Stomach (tissue), 19 donors: ENCODE measurements at places on chromosomes 5 and 9.

DNA sequence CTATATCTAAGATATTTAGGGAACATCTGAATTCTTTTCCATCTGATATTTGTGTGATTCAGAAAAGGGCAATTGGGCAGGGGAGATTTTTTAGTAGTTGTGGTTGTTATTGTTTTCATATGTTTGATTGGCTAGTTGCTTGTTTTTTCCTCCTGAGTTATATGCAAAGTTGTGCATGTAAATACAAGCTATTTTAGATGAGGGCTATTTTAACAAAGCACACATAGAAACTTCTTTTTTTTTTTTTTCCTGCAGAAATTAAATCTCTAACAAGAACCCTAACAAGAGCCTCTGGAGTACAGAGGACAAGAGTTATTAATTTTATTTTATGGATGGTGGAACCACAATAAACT lies 559.1 kb downstream of the CETN3 start:
- DNase-seq = no peak

- peak; percentile 52 for DNase-seq
Observed at GRCh38 chr9:133914442-133915342, 77.4 kb downstream of the VAV2 start.

- DNase-seq = no peak
Observed at GRCh38 chr9:84151236-84151635, 170.6 kb downstream of the RMI1 start.

GRCh38 chr9:91935805-91936514 lies 14.1 kb downstream of the ROR2 start:
- peak; percentile 20 for DNase-seq

GRCh38 chr9:93662952-93663572 lies 86.7 kb downstream of the PHF2 start:
- DNase-seq = no peak

- DNase-seq = peak; percentile 29
Observed at GRCh38 chr9:113738893-113739604, 137.1 kb upstream of the ZNF618 start.

DNA sequence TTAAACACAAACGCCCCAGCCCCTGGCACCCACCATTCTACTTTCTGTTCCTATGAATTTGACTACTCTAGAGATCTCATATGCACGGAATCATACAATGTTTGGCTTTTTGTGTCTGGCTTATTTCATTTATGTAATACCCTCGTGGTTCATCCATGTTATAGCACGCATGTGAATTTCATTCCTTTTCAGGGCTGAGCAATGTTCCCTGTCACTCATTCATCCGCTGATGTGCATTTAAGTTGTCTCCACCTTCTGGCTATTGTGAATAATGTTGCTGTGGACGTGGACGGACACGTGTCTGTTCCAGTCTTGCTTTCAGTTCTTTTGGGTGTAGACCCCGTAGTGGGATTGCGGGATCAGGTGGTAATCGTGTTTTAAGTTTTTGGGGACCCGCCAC lies 79.9 kb upstream of the BARHL1 start:
- no peak for DNase-seq

- DNase-seq = no peak
Observed at GRCh38 chr9:17783227-17783626, 204.4 kb downstream of the SH3GL2 start.

DNA sequence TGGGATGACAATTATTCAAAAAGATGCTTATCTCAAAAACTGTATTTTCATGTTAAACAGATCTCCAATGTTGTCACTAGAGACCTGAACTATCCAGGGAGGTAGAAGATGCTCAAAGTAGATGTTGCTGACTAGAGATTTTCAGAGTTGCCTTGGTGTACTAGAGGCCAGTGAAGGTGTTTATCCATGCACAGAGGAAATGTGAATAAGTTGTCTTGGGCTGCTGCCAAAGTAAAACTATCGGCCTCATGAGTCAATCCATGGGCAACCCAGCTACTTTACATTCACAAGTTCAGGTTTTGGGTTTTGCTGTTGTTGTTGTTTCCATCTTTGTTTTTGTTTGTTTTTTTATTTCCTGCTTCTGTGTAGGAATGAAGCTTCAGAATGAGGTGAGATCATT lies 141.1 kb upstream of the RANBP3L start:
- DNase-seq = peak; percentile 38

DNA sequence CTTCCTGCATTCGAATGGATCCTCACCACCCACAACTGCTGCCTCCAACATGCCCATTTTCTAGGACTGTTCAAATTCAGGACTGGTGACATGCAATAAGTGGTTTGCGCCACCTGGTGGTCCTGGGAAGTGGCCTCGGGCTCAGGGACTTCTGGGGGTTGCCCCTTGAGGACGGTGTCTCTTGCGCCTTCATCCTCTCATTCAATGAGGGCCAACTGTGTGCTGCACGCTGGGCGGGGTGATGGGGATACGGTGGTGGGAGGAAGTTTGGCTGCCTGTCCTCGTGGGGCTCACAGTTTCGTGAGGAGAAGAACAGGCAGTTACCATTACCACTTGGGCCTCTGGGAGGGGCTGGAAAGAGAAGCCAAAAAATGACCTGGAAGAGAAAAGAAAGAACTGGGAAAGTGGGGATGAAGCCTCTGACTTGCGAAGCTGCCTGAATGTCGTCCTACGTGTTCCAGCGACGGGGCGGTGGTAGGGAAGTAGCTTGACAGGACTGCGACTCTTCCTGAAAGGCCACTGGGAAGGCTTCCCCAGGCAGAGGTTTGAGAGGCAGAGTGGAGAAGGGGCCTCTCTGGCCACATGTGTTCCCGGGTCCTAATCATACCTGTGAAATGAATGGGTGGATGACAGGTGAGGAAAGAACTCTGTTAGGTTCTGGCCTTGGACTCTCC lies 49.0 kb downstream of the PSD2 start:
- DNase-seq = peak; percentile 78

GRCh38 chr5:171693412-171693811 lies 92.2 kb upstream of the SMIM23 start:
- DNase-seq = no peak

DNA sequence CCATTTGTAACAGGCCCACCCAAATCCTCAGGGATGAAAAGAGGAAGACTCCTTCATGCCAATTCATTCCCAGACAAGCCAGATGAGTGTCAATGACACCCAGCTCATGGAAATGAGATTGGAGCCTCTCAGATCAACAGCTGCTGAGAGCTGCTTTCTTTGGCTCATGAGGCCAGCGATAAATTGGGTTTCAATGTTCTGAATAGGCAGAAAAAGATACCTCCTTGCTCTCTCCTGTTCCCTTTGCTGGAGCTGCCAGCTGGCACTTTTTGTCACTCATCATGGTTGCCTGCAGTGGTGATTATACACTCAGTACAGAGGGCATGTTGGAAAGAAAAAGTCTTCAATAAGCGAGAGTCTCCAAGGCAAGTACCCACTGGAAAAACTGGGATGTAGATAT lies 47.1 kb downstream of the SH3RF2 start:
- no peak for DNase-seq

DNA sequence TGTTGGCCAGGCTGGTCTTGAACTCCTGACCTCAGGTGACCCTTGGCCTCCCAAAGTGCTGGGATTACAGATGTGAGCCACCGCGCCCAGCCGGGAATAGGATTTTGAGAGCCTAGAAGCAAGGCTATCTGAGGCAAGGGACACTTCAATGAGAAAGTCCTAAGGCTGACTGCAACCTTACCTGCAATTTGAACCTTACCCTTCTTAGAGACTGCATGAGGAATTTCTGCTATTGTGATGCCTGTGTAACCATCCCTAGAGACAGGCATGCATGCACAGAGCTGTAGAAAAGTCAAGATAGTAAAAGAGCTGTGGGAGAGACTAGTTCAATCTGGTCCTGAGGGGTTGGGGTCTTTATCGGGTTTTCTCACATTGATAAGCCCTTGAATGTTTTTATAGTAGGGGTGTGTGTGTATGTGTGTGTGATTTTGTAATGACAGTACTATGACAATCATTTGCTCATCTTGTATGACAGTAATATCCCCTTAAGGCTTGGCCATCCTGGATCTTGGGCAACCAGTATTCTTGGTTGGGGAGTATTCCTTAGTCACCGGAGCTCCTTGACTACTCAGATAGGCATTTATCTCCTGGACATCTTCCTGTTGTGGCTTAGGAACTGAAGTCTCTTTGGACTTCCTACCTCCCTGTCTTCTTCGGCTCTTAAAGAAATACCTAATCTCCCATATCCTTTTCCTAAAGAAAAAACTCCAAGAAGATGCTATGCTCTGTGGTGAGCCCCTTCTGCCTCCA lies 11.2 kb downstream of the DNAJB5 start:
- no peak for DNase-seq

DNA sequence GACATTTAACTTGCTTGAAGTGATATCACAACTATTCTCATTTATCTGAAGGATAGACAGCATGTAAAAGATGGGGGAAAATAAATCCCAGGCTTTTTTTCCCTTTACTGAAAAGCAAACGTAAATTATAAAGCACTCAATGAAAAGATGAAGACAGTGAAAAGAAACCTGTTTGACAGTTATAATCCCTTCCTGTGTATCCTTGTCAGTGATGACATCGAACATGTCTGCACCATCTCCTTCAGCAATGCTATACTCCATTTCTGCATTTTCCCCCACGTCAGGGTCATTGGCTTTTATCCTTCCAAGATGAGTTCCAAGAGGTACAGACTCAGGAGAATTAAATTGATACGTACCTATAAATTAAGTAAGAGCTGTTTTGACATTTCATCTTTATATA lies 134.9 kb downstream of the CDH9 start:
- DNase-seq = no peak

- DNase-seq = no peak
Observed at GRCh38 chr5:53671447-53671846, 111.0 kb downstream of the NDUFS4 start.

DNA sequence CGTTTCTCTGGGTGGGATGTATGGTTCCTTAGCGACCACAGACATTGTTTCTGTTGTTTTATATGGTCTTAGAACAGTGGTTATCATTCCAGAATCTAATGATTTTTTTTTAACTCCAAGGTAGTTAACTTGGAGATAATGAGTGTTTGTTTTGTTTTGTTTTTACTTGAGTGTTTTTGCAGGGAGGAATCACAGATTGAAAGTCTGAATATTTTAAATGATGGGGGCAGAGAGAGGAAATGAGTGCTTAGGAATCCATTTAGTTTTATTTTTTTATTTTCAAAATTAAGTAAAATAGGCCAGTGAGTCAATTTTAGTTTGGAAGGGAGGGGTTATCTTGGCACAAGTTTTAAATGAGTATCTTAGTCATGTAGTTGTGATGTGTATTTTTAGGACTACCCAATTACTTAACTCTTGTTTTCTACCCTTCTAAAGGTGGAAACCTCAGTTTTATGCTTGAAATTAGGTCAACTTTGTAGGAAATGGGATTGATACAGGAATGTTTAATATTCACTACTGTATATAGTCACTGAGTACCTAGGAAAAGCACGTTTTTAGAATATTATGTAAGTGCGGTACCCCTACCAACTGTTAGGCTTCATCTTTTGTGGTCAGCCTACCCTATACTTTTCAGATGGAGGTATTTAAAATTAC lies 2.0 kb downstream of the UBE2R2 start:
- peak; percentile 20 for DNase-seq

DNA sequence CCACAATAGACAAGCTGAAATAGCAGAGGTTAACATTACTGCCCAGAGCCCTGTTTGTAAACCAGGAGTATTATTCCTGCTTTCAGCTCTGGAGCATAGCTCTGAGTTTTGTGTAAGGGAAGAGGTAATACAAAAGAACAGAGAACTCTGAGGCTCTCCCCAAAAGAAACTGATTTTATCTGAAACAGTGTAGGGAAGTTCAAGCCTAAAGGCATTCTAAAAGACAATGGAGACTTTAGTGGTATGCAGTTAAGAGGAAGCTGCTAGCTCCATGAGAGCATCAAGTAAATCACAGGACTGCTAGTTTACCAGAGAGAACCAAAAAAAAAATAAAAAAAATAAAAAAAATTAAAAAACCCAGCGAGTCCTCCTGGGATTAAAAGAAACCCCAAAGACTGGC lies 146.6 kb upstream of the PCSK5 start:
- no peak for DNase-seq

- DNase-seq = peak; percentile 32
Observed at GRCh38 chr9:1978941-1979340, 36.2 kb upstream of the SMARCA2 start.

- DNase-seq = peak; percentile 17
Observed at GRCh38 chr5:2451100-2451499, 300.4 kb downstream of the IRX2 start.

DNA sequence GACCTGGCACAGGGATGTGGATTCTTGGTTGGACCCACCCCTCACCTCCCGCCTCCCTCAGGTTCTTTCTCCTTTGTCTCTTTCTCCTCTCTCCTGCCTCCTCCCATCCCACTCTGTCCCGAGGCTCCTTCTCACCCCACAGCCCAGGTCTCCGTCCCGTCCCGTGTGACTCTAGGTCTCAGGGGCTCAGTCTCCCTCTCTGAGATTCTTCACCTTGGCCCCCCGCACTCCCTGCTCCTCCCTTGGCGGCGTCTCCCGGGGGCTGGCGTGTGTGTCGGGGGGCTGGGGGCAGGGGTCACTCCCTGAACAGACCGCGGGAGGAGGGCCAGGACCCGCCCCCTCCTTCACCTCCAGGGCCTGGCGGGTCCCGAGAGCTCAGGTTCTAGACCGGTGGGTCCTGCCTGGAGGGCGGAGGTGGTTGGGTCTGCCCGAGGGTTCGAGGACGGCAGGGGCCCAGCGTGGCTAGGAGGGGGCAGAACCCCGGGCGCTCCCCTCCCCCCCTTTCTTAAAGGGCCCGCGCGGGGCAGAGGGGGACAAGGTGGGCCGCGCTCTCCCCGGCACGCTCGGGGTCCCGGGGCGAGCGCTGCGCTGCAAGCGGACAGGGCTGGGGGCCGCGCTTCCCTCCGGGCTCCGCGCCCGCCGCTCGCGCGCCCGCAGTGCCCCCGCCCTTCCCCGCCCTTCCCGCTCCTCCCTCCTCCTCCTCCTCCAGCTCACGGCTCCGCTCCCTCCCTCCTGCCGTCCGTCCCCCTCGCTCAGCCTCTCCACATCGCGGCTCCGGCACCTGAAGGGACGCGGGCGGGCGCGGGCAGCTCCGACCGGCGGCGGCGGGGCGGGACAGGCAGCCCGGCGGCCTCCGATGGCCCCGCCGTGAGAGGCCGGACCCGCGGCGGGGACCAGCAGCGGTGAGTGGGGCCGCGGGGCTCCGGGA lies at the start of gene PSD2:
TSS of gene PSD2 (plus strand) at position 735 of the 928 bp plus-strand sequence. CDS start 13,633 bp downstream, outside the sequence.
- DNase-seq = peak; percentile 76

- no peak for DNase-seq
Observed at GRCh38 chr5:21397693-21398092, 1409.7 kb upstream of the CDH18 start.

DNA sequence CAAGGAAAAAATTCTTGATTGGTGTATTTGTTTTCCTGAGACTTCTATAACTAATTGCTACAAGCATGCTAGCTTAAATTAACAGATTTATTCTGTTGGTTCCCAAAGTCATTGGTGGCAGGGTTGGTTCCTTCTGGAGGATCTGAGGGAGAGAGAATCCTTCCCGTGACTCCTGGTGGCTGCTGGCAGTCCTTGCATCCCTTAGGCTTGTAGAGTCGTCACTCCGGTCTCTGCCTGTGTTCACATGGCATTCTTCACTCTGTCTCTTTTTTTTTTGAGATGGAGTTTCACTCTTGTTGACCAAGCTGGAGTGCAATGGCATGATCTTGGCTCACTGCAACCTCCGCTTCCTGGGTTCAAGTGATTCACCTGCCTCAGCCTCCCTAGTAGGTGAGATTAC lies 5.3 kb downstream of the CDK9 start:
- DNase-seq = no peak
